HS-27A (cell line): ENCODE measurements at places on chromosomes 7 and 10.

DNA sequence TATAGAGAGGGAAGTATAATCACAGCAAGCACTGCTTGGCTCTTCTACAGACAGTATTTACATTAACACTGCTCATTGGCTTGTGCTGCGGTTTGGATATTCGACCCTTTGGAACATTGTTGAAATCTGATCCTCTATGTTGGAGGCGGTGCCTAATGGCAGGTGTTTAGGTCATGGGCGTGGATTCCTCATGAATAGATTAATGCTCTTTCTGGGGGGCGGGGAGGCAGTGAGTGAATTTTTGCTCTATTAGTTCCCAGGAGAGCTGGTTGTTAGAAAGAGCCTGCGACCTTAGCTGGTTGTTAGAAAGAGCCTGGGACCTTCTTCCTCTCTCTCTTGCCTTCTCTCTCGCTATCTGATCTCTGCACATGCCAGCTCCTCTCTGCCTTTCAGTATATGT, 77.3 kb upstream of the SVIL start:
- DNase-seq = no peak

GRCh38 chr10:27558612-27559020, 54.5 kb downstream of the RAB18 start:
- DNase-seq = peak; percentile 9

DNA sequence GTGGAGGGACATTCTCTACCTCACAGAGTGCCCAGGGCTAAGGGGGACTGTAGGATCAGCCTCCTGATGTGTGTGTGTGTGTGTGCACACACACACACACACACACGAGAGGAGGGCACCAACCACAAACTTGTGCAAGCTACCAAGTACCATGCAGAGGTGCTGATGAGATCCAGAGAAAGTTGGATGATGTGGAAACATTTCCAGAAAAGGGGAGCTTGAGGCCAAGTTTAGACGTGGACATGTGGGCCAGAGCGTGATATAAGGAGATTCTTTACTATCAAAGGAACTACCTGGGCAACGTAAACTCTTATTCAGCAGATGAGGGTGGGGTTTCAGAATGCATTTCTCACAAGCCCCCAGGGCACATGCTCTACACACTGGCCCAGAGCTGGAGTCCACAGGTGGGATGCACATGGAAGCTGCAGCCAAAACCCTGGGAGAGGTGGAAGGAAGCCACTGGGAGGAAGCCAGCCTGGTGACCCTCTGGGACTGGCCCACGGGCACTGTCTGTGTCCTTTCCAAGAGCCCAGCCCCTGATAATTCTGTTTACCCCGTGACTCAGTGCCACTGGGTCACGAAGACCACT, 53.5 kb downstream of the DLG5 start:
- no peak for DNase-seq

- DNase-seq = no peak
Measured at GRCh38 chr7:55094092-55094690, 75.4 kb downstream of the EGFR start.

GRCh38 chr10:30007406-30007805, 52.0 kb downstream of the JCAD start:
- DNase-seq = no peak

GRCh38 chr10:115953281-115953680, 319.7 kb downstream of the GFRA1 start:
- no peak for DNase-seq

DNA sequence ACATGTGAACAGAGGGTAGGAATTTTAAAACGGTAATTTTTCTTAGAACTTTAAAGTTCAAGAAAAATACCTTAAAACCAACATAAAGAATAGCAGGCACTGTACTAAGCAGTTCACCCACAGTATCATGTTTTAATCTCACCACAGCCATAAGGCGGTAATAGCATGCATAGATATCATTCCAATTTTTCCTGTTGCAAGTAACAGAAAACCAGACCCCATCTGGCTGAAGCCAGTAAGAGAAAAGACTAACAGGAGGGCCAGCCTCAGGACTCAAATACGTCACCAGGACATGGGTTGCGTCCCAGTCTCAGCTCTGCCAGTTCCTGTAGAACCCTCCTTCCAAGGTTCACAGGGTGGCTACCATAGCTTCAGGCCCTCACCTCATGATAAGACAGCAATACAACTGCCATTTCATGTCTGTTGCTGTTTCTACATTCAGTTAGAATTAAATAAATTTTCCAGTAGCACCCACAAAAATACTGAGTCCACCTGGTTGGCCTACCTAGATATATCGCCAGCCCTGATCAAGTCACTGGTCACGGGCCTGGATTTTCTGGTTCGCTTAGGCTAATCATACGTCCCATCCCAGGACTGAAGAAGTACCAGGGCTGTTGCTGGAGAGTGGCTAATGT, 2.0 kb upstream of the RNF32 start:
- DNase-seq = no peak

GRCh38 chr10:100923580-100923979, 10.8 kb downstream of the SLF2 start:
- no peak for DNase-seq

- DNase-seq = no peak
Measured at GRCh38 chr10:7853890-7854289, 35.6 kb downstream of the TAF3 start.

- no peak for DNase-seq
Measured at GRCh38 chr10:132201111-132201969, 14.6 kb downstream of the DPYSL4 start.

DNA sequence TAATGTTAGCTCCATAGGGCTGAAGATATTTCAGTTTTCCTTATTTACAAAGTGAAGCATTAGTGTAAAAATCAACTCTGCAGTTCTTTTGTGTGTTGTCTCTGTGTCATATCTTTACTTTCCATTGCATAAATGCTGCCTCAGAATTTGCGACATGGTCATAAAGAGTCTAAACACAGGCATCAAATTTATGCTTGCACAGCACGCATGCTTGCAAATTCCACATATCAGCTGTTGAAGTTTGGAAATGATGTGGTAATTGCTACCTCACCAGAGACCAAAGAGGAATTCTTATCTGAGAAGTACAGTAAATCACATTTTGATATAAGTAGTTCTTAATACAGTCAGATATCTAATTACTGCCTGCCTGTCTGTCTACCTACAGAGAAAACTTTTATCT, 348.2 kb upstream of the GRM3 start:
- DNase-seq = no peak

DNA sequence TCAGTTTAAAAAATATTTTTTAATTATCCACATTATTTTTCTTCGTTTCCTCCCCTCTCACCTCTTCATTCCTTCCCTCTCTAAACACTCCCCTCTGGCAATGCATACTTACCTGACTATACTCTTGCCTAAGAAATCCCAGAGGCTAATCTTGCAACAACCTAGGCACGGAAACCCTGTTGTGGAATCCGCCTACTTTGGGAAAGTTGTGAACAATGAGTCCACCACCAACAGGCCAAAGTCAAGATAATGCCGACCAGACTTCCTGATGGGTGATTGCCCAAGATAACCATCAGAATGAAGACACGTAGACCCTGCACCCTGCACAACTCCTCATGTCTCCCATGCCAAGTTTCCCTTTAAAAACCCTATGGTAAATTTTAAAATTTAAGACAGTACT, 521.5 kb downstream of the KIF20B start:
- DNase-seq = no peak

GRCh38 chr7:112453505-112454171, 3.4 kb downstream of the IFRD1 start:
- no peak for DNase-seq

DNA sequence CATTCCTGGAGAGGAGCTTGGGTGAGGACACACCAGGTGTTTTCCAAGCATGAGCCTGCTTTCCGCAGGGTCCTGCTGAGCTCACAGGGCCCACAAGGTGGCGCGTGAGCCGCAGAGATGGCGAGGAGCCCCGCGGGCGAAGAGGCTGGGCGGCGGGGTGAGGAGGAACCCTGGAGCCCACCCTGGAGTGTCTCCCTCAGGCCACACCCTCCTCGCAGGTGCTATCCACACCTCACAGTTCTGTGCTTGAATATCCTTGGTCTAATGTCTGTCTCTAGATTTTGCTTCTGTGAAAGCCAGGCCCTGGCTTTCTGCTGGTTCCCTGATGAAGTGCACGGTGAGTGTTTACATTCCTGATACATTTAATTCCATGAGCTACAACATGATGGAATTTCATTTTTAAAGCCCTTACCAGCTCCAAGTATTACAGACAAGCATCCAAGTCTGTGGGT, 433.6 kb downstream of the ACTR3B start:
- DNase-seq = no peak

GRCh38 chr10:29860166-29860565, 199.2 kb downstream of the JCAD start:
- no peak for DNase-seq

DNA sequence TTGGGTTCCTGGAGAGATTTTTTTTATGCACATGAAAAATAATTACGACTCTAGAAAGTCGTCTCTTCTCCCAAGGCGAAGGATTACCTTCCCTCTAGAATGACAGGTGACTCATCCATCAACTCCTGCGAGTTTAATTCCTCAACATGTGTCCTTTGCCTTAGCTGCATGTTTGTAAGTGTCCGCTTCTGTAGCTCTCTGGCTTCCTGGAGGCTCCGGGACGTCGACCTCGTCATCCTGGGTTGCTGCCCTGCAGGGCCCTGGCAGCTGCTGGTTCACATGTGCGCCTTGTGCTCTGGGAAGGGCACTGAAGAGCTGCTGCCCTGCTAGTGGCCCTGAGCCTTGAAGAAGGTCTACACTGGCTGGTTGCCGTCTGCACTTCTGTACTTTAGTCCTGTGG, 210.2 kb downstream of the MLLT10 start:
- no peak for DNase-seq

DNA sequence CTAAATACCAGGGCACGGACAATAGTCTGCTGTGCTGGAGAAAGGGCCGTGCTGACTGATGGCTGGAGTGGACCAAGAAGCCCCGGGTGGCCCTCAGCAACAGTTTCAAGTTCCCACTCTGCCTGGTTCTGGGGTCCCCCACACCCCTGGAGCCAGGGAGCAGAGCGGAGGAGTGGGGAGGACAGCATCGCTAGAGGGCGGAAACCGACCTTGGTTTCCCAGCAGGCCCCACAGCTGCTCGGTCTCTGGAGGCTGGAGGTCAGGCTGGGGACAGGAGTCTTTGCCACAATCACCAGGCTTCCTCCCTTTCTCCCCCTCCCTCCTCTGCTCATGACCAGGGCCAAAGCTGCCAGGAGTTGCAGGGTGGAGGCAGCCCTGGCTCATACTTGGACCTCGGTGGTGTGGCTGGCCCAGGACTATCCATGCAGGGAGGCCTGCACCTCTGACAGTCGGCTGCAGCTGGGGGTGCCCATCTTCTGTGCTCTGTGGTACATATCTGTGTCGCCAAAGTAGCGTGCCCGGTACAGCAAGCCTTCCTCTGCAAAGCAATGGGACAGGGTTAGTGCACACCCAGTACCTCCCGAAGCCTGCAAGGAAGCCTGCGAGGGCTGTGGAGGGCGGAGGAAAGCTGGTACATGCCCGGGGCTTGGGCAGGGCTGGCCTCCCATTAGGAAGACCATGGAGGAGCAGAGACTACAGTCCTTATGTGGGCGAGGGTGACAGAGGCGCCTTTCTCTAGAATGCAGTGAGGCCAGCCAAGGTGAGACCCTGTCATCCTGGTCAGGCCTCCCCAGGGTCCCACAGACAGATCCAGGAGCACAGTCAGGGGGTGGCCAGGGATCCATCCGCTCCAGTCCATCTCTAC, 19.1 kb downstream of the DNAJB12 start:
- no peak for DNase-seq

- no peak for DNase-seq
Measured at GRCh38 chr10:84548869-84549268, 220.5 kb downstream of the CCSER2 start.

DNA sequence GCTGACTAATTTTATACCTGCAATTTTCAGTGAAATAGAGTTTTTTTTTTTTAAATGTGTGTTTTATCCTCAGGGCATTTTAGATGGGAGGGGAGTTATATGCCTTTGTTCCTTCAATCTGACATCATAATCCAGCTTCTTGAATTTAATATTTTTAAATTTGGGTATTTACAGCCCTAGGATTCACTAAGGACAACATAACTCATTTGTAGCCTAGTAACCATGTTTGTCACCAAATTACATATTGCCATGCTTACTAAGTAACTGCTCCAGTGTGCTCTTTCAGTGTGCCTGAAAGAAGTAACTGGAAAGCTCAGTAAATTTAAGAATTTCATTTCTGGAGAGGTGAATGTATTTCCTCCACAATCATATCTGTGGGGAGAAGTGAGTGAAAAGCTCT, 56.8 kb upstream of the DGKB start:
- DNase-seq = no peak

DNA sequence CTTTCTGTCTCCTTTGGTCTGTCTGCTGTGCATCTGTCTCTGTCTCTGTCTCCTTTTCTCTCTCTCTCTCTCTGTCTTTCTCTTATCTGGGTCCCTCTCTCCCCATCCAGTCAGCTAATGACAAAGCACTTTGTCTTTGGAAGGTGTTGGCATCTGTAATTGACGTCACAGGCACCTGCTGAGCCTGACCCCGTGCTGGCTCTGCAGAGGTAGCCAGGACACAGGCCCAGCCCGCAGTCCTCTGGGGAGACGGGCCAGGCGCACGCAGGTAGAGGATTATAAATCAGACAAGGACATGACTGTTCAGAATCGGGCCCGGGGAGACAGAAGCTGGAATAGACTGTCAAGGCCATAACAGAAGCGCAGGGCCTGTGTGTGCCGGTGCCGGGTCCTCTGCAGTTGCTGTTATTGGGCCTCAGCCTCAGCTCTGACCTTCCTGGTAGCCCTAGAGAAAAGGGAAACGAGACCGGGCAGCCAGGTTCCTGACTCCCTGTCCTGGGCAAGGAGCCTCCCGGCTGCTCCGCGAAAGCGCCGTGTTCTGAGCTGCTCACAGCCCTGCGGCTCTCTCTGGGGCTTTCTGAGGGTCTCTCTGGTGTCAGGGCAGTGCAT, 10.7 kb upstream of the PSMG3 start:
- DNase-seq = no peak
